ENCODE measurements at places on chromosomes 13 and 19. TPM values are rescaled to one million over a fixed set of nuclear protein-coding genes. Genes with fewer than 3 reads are reported as not detected.

The ZSWIM9 gene
- total RNA-seq = 5.3 TPM

The PSG4 gene
- total RNA-seq = not detected

The SBK2 gene
- total RNA-seq = not detected

The CACNG7 gene
- not detected for total RNA-seq

The ACP7 gene
- not detected for total RNA-seq

The FPR3 gene
- total RNA-seq = 44.5 TPM

The FXYD3 gene
- 1.3 TPM for total RNA-seq

The GRIN3B gene
- total RNA-seq = 0.16 TPM

The ZBTB7A gene
- total RNA-seq = 51.2 TPM

The SYDE1 gene
- total RNA-seq = 38.6 TPM

The RASAL3 gene
- 4.1 TPM for total RNA-seq

The SWSAP1 gene
- total RNA-seq = 1.2 TPM

The TNFRSF19 gene
- 1.5 TPM for total RNA-seq

The SLAIN1 gene
- total RNA-seq = 1.9 TPM

The CARM1 gene
- 37.2 TPM for total RNA-seq

The NAT14 gene
- total RNA-seq = 7.3 TPM

The LILRB5 gene
- total RNA-seq = 69.4 TPM

The MCEMP1 gene
- total RNA-seq = 9.1 TPM

The ZNF560 gene
- 0.16 TPM for total RNA-seq

The EFNA2 gene
- not detected for total RNA-seq

The GAPDHS gene
- not detected for total RNA-seq

The SIGLEC10 gene
- 5.2 TPM for total RNA-seq

The ZNF583 gene
- 4.6 TPM for total RNA-seq

The ZNF274 gene
- 20.5 TPM for total RNA-seq

The EPS8L1 gene
- total RNA-seq = 0.58 TPM

The CLDND2 gene
- 4.4 TPM for total RNA-seq

The GARIN5A gene
- 0.35 TPM for total RNA-seq

The ZNF492 gene
- 0.29 TPM for total RNA-seq

The ZNF57 gene
- total RNA-seq = 1.6 TPM

The GPC5 gene
- 0.13 TPM for total RNA-seq

The NLRP5 gene
- not detected for total RNA-seq

The SMIM44 gene
- not detected for total RNA-seq

The DACH1 gene
- total RNA-seq = 2.3 TPM

The PTH2 gene
- total RNA-seq = not detected

The HOMER3 gene
- 31.5 TPM for total RNA-seq

The CA11 gene
- 3.3 TPM for total RNA-seq

The DNASE2 gene
- 28.9 TPM for total RNA-seq

The CRX gene
- total RNA-seq = not detected

The LATS2 gene
- 48.7 TPM for total RNA-seq

The ZNF534 gene
- total RNA-seq = not detected

The ZNF610 gene
- total RNA-seq = 1.1 TPM

The CASP14 gene
- total RNA-seq = not detected

The CPB2 gene
- total RNA-seq = not detected

The WTIP gene
- total RNA-seq = 25.3 TPM

The TJP3 gene
- 0.39 TPM for total RNA-seq

The DPF1 gene
- not detected for total RNA-seq

The ZNF813 gene
- 3.6 TPM for total RNA-seq

The TMEM86B gene
- 1.6 TPM for total RNA-seq

The ZNF573 gene
- total RNA-seq = 12.1 TPM

The ANKRD10 gene
- 115 TPM for total RNA-seq

The ACTN4 gene
- 431 TPM for total RNA-seq

The SPATA13 gene
- 11.6 TPM for total RNA-seq

The OR10H3 gene
- total RNA-seq = not detected

The PLEKHJ1 gene
- total RNA-seq = 46.4 TPM

The SIGLEC9 gene
- 19.0 TPM for total RNA-seq

The ZNF723 gene
- total RNA-seq = not detected

The KCNJ14 gene
- 1.0 TPM for total RNA-seq

The KLK15 gene
- total RNA-seq = not detected
